Stimulated activated CD8-positive, alpha-beta memory T cell treated with anti-CD3 and anti-CD28 coated beads, Interleukin-4, amount 100 ng/mL, for 4 hours (primary cell): ENCODE measurements at places on chromosomes 5 and 9.

GRCh38 chr5:1208743-1209488, 7.5 kb downstream of the SLC6A19 start:
- DNase-seq, result no peak

- no peak for DNase-seq
These were observed 2.5 kb downstream of the CENPP start for GRCh38 chr9:92328225-92328624.

DNA sequence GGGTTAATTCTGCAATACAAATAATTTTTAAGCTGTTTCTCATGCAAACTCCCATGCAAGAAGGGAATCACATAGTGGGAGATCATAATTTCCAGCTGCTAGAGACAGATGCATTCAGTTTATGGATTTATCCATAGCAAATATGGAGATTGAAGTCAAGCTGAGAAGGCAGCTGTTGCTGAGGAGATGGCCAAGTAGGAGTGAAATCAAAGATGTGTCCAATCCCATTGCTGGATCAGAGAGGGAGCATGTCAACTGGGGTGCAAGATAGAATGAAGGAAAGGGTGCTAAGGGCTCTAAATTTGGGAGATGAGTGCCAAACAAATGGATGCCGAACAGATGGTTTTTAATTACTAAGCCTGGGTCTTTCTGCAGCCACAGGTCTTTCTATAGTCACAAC, 504.5 kb downstream of the NFIB start:
- DNase-seq, result no peak

GRCh38 chr5:120465436-120465961, 1.4 kb downstream of the PRR16 start:
- no peak for DNase-seq

DNA sequence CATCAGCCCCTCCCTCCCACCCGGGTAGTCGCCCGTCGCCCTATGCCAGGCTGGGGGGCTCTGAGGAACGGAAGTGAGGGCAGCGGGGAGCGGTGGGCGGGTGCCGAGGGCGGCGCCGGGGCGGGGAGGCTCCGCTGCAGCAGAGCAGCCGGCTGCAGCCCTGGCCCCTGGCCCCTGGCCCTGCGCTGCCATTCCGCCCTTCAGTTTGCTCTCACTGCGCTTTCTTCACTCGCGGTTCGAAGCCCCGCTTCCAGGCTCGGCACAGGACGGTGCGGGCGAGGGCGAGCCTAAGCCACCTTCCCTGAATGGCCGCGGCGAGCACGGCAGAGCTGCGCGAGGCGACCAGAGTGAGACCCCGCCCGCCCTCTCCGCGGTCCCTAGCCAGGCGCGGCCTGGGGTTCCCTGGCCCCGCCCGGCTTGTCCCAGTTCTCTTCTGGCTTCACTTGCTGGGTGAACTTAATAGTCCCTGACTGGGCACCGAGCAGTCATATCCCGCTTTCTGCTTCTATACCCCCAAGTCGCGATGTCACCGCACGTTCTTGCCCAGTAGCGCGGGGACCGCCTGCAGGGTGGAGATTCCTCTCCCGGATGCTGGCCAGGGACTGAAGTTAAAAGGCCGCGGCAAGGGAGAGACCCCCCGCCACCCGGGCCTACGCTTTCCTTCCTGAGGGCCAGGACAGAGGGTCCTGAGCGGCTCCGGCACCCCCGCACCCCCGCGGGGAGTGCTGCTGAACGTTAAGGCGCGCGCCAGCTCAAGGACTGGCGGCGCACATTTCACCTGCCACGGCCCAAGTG, 623 bp upstream of the TRIM36 start:
- DNase-seq, result no peak
